ENCODE measurements at places on chromosomes 6 and 20.

- no peaks in the 10 kb centered on the region for H3K27me3 ChIP-seq
- peak overlapping the region; percentile 56 for H3K27ac ChIP-seq
- DNase-seq: no peak
- peaks cover 67% of the 10 kb centered on the region for H3K4me1 ChIP-seq
- no peaks in the 10 kb centered on the region for H3K36me3 ChIP-seq
Observed at GRCh38 chr20:53866794-53867740, 203.3 kb downstream of the BCAS1 start.

- H3K36me3 ChIP-seq: no peaks in the 10 kb centered on the region
- no peak for DNase-seq
- H3K27me3 ChIP-seq: peaks cover 9% of the 10 kb centered on the region
- H3K4me1 ChIP-seq: no peaks in the 10 kb centered on the region
- H3K27ac ChIP-seq: no peak overlapping the region
- no peak overlapping the region for H3K4me3 ChIP-seq
Observed at GRCh38 chr20:40890635-40891034, 138.0 kb upstream of the TOP1 start.

DNA sequence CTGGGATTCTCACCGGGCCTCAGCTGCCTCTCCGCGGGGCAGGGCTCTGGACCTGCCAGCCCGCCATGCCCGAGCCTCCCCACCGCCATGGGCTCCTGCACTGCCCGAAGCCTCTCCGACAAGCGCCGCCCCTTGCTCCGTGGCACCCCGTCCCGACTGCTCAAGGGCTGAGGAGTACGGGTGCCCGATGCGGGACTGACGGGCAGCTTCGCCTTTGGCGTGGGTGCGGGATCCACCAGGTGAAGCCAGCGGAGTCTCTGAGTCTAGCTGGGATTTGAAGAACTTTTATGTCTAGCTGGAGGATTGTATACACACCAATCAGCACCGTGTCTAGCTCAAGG lies 5.3 kb upstream of the RANBP9 start:
- H3K36me3 ChIP-seq: peaks cover 7% of the 10 kb centered on the region
- H3K27me3 ChIP-seq: no peaks in the 10 kb centered on the region
- H3K27ac ChIP-seq: no peak overlapping the region
- DNase-seq: no peak
- H3K4me3 ChIP-seq: no peak overlapping the region

DNA sequence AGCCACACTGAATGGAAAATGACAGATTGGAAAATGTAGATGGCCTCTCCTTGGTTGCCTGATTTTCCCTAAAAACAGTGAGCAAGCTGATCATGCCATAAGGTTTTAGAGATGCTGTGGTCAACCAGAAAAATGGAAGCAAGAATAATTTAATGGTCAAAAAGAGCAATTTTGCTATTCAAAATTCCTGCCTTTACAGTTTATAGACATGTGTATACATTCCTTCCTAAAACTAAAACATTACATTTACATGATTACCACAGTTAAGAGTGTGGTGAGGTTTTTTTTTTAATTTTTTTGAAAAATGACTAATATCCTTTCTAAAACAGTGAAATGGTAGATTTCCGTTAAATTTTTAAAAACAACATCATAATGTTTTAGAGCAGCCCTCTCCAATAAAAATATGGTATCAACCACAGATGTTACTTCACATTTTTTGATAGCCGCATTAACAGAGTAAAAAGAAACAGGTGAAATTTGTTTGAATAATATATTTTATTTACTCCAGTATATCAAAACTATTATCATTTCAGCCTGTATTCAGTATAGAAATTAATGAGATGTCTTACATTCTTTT lies 407.0 kb upstream of the SOX4 start:
- no peak overlapping the region for H3K4me3 ChIP-seq
- no peaks in the 10 kb centered on the region for H3K27me3 ChIP-seq
- H3K36me3 ChIP-seq: peaks cover 1% of the 10 kb centered on the region

DNA sequence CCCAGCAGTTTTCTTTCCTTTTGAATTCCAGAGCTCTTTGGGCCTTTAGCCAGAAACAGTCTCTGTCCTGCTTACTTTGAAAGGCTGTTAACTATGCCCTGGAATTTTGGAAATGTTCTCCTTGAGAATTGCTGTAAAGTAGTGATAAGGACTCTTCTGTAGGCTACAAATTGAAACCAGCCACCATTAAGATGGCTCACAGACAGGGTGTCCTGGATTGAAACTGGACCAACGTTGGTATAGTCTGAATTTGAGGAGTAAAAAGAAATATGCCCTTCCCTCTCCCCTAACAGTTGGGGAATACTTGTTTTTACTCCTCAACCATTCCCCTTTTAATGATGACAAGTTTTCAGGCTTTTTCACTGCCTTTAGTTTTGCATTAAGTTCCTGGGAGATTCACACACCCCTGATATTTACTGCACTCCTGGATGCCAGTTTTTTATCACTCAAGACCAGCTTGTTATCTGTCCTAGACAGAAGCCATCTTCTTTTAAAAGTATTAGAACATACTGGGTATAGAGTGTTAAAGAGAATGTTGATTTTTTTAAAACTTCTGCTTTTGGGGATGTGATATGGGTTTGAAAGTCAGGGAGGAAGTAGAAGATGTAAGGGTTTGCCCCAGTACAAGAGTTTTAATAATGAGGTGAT lies 21.9 kb downstream of the TOP1 start:
- H3K27me3 ChIP-seq: no peaks in the 10 kb centered on the region
- no peak overlapping the region for H3K4me3 ChIP-seq
- H3K27ac ChIP-seq: peak overlapping the region; percentile 75
- peaks cover 91% of the 10 kb centered on the region for H3K4me1 ChIP-seq
- no peak for DNase-seq

- H3K36me3 ChIP-seq: no peaks in the 10 kb centered on the region
- no peak overlapping the region for H3K27ac ChIP-seq
- H3K4me3 ChIP-seq: no peak overlapping the region
- peaks cover 8% of the 10 kb centered on the region for H3K4me1 ChIP-seq
Observed at GRCh38 chr6:158923805-158924498, 76.0 kb downstream of the RSPH3 start.

- no peak overlapping the region for H3K27ac ChIP-seq
- peaks cover 48% of the 10 kb centered on the region for H3K27me3 ChIP-seq
- H3K36me3 ChIP-seq: no peaks in the 10 kb centered on the region
- no peaks in the 10 kb centered on the region for H3K4me1 ChIP-seq
- no peak for DNase-seq
- H3K4me3 ChIP-seq: no peak overlapping the region
Observed at GRCh38 chr20:2000285-2000684, 6.4 kb upstream of the PDYN start.

DNA sequence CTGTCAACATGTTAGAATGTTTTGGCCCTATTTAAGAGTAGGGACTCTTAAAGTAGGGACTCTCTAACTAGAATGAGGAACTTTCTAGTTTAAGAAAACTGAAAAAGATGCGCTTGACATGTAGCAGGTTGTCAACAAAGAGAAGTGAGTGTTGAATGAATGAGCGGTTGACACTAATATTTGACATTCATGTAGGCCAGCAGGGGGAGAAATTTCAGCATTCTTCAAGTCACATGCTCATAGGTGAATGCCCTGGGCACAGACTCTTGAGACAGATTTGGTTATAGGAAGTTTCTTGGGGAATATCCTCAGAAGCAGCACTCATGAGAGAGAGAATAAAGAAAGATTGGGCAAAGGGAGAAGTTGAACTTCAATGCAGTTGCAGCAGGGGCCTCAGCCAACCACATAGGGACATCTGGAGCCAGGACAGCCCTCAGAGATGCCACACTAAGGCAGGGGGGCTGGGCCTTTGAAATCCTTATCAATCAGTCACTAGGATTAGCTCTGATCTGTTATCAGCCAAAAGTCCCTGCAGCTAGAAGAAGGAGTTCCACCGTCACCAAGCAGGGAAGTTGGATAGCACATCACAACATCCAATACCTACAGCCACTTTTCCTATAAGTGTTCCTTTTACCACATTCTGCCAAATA lies 145.1 kb upstream of the FKBP1C start:
- no peaks in the 10 kb centered on the region for H3K36me3 ChIP-seq
- no peak for DNase-seq
- no peak overlapping the region for H3K27ac ChIP-seq
- no peaks in the 10 kb centered on the region for H3K27me3 ChIP-seq
- no peaks in the 10 kb centered on the region for H3K4me1 ChIP-seq

GRCh38 chr6:114312931-114313330 lies 29.9 kb downstream of the HS3ST5 start:
- H3K36me3 ChIP-seq: no peaks in the 10 kb centered on the region
- no peak for DNase-seq

- H3K27ac ChIP-seq: no peak overlapping the region
- H3K36me3 ChIP-seq: no peaks in the 10 kb centered on the region
- H3K4me1 ChIP-seq: no peaks in the 10 kb centered on the region
- no peaks in the 10 kb centered on the region for H3K27me3 ChIP-seq
Observed at GRCh38 chr6:133641104-133641503, 247.8 kb upstream of the TCF21 start.

DNA sequence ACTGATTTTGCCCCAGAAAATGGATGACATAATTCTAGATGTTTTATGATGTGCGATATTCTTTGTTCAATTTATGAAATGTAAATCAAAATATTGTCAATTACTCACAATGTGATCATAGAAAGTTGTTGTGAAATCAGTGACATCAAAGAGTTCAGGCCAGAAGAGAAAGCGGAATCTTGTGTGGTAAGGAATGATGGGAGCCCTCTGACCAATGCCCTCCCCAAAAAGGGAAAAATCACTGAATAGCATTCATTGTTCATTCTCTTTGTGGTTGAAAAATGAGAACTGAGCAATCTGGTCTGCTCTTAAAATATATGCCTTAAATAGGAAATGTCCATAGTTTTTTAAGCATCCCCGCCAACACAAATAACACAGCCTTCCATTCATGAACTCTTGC lies 247.1 kb upstream of the GRIK2 start:
- DNase-seq: no peak
- H3K4me3 ChIP-seq: no peak overlapping the region
- H3K27ac ChIP-seq: no peak overlapping the region
- H3K36me3 ChIP-seq: no peaks in the 10 kb centered on the region
- H3K4me1 ChIP-seq: no peaks in the 10 kb centered on the region

DNA sequence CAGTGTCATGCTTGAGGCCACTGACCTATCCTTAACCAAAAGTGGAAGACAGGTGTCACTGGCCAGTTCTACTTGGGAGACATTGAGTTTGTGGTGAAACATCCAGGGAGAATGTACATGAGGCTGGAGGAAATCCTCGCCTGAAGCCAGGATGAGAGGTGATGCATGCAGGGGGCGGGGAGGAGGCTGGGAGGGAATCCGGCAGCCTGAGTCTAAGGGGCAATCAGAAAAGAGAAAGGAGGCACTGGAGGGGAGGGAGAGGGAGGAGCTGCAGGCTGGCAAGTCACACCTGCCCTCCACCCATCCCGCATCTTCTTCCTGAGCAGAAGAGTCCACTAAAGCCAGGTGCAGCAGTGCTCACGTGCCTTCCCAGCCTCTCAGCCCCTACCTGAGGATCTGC lies 14.9 kb upstream of the DDO start:
- no peaks in the 10 kb centered on the region for H3K36me3 ChIP-seq
- H3K4me1 ChIP-seq: no peaks in the 10 kb centered on the region
- no peaks in the 10 kb centered on the region for H3K27me3 ChIP-seq
- no peak for DNase-seq

- no peak overlapping the region for H3K4me3 ChIP-seq
- DNase-seq: no peak
- H3K27ac ChIP-seq: no peak overlapping the region
Observed at GRCh38 chr6:27755768-27756167, 156.4 kb downstream of the OR2B2 start.

- H3K4me1 ChIP-seq: peaks cover 53% of the 10 kb centered on the region
- H3K36me3 ChIP-seq: peaks cover 2% of the 10 kb centered on the region
- peak overlapping the region; percentile 63 for H3K4me3 ChIP-seq
- peak overlapping the region; percentile 32 for H3K27ac ChIP-seq
- H3K27me3 ChIP-seq: no peaks in the 10 kb centered on the region
Observed at GRCh38 chr6:16168121-16168520, 39.2 kb downstream of the MYLIP start.

DNA sequence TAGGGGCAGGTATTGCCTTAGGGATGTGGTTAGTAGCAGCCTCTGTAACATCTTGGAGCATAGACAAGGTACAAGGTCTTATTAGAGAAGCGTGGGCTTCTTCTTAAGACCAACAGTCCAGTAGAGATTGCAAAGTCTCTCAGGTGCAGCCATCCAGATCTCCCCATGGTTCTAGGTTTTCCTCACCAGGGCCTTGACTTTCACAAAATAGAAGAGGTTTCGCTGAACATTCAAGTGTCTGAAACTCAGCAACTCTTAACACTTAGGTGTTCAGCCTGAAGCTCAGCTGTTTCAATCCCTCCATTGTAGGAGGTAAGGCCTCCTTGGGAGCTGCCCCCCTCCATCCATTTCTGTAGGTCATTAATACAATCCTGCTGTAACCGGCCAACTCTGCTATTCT lies 44.4 kb downstream of the GOPC start:
- H3K4me1 ChIP-seq: no peaks in the 10 kb centered on the region
- no peaks in the 10 kb centered on the region for H3K27me3 ChIP-seq
- no peak for DNase-seq
- peaks cover 7% of the 10 kb centered on the region for H3K36me3 ChIP-seq

DNA sequence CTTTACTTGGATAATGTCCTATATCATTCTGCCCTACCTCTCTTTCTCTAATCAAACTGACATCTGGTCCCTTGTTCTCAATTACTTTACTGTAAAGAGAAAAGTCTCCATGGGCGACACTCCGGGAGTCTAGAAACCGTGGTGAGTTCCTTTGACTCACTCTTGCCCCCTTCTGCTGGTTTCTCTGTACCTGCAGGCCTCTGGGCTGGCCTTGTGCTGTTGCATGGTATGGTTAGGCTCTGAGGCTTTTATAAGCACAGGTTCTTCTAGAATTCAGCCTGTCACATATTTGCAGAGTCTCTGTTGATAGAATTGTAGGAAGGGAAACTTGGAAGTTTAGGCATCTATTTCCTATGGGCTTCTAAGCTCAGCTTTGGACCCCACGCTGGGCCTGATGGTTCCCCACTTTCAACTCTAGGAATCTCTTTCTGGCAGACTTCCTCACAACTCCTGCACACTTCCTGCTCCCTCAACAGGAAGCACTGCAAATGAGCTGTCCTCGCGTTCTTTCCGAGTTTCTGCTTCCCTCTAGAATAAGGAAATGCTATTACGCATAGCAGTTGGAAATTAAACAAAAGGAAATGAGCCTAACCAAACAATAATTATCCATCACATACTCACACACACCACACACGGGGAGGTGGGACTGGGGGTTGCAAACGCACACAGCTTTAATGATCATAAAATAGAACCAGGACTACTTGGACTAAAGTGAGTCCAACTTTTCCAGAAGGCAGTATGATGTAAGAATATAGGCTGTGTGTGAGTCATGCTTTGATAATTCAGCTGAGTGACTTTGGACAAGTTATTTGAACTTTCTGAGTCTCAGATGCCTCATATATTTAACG lies 683.3 kb downstream of the QKI start:
- H3K36me3 ChIP-seq: no peaks in the 10 kb centered on the region
- H3K27ac ChIP-seq: no peak overlapping the region
- H3K4me3 ChIP-seq: no peak overlapping the region
- no peaks in the 10 kb centered on the region for H3K4me1 ChIP-seq

GRCh38 chr20:10007747-10008146 lies 27.0 kb upstream of the ANKEF1 start:
- H3K4me3 ChIP-seq: no peak overlapping the region
- H3K36me3 ChIP-seq: no peaks in the 10 kb centered on the region
- no peak for DNase-seq
- no peaks in the 10 kb centered on the region for H3K4me1 ChIP-seq
